ENCODE measurements at places on chromosomes 1 and 21. TPM values are rescaled to one million over a fixed set of nuclear protein-coding genes. Genes with fewer than 3 reads are reported as not detected.

The NHLH1 gene
- not detected for total RNA-seq

The ACP6 gene
- total RNA-seq = 12.4 TPM

The FUBP1 gene
- total RNA-seq = 103 TPM

DNA sequence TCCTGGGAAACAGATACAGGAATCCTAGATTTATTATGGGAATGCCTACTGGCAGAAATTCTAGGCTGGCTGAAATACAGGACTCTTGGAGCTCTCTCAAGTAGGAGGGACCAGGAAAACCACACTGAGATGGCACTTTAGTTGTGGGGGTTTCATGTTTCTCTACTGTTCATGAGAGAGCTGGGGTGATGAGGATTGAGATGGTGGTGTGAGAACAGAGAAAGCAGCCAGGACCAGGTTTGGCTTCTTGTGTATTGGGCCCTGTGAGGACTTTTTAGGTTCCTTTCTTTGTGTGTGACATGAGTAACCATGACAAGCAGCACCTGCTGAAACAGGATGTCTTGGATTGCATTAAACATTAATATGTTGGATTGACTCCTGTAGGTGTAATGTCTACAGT, 4.9 kb downstream of the ARID1A start:
- peaks cover 71% of the 10 kb centered on the region for H3K4me1 ChIP-seq
- no peaks in the 10 kb centered on the region for H3K36me3 ChIP-seq
- H3K27ac ChIP-seq = peak overlapping the region; percentile 64
- H3K27me3 ChIP-seq = no peaks in the 10 kb centered on the region

DNA sequence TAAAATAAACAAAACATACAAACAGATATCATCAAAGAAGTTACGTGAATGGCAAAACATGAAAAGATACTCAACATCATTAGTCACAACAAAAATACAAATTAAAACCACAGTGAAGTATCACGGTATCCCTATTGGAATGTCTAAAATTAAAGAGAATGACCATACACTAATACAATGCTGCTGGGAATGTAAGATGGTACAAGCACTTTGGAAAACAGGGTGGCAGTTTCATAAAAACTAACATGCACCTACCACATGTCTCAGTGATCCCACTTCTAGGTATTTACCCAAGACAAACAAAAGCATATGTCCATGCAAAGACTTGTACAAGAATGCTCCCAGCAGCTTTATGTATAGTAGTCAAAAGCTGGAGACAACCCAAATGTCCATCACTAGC, 69.1 kb downstream of the HSF2BP start:
- H3K4me1 ChIP-seq = no peaks in the 10 kb centered on the region
- no peak overlapping the region for H3K27ac ChIP-seq
- no peaks in the 10 kb centered on the region for H3K27me3 ChIP-seq
- DNase-seq = no peak
- no peaks in the 10 kb centered on the region for H3K36me3 ChIP-seq
- no peak overlapping the region for H3K4me3 ChIP-seq

DNA sequence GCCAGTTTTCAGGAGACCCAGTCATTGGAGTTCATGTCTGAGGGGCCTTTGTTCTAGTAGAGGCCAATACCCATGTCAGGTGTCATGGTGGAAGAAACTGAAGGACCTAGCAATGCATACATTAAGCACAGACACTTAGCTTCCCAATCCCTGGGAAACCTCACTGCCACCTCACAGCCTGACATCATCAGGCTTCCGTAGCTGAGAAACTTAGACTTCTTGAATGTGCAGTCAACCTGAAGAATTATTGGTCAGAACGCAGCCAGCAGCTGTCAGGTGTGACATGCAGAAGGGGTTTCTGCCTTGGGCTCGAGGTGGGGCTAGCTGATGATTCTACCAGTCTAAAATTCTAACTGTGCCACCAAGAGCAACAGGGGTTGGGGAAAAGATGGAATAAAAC, 1.9 kb upstream of the ITPKB start:
- no peaks in the 10 kb centered on the region for H3K27me3 ChIP-seq
- no peak overlapping the region for H3K4me3 ChIP-seq
- peaks cover 16% of the 10 kb centered on the region for H3K4me1 ChIP-seq
- no peak for DNase-seq

DNA sequence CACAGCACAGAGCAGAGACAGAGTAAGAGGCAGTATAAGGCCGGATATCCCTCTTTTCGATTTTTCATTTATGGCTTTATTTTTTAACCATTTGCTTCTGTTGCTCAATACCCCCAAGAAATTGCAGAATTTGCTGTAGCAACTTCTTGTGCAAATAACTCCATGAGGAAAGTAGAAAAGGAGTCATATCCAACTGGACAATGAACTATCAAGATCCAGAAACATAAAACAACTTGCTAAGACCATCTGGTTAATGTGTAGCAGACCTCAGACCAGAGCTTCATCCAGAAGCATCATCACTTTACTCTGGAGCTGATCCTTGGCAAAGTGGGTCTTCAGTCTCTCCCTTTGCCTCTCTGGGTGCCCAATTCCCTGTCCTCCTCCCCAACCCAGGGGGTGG, 45.9 kb downstream of the ZNF697 start:
- no peak overlapping the region for H3K27ac ChIP-seq
- DNase-seq = no peak
- H3K4me3 ChIP-seq = no peak overlapping the region
- no peaks in the 10 kb centered on the region for H3K27me3 ChIP-seq
- H3K4me1 ChIP-seq = no peaks in the 10 kb centered on the region
